T-helper 9 cell (primary cell): ENCODE measurements at places on chromosomes 5 and 9.
A peak's percentile ranks its signal among the peaks of the same experiment; 100 is the strongest.

GRCh38 chr9:98709968-98710965 is 1.5 kb upstream of the GABBR2 start:
- no peak for DNase-seq

DNA sequence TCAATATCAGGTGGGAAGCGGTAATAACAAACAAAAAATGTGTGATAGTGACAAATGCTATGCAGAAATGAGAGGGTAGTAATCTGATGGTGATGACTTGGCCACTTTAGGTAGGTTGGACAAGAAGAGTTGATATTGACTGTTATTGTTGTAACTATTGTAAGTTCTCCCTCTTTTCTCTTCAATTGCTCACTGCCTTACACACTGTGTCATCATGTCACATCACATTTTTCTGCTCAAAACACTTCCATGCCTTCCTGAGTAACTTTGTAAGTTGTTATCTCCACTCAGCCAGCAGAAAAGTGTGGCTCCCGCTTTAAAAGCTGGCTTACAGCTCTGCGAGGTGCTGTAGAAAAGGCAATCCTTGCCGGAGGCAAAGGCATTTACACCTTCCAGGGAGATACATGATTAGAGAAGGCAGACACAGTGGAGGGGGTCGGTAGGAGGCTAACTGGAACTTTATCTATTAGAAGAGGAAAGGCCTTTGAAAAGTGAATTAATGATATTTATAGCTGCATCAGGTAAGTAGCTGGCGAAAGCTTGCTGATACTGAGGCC is 85.2 kb upstream of the CLINT1 start:
- no peak for DNase-seq

GRCh38 chr5:169911448-169912212 is 68.7 kb downstream of the INSYN2B start:
- no peak for DNase-seq

DNA sequence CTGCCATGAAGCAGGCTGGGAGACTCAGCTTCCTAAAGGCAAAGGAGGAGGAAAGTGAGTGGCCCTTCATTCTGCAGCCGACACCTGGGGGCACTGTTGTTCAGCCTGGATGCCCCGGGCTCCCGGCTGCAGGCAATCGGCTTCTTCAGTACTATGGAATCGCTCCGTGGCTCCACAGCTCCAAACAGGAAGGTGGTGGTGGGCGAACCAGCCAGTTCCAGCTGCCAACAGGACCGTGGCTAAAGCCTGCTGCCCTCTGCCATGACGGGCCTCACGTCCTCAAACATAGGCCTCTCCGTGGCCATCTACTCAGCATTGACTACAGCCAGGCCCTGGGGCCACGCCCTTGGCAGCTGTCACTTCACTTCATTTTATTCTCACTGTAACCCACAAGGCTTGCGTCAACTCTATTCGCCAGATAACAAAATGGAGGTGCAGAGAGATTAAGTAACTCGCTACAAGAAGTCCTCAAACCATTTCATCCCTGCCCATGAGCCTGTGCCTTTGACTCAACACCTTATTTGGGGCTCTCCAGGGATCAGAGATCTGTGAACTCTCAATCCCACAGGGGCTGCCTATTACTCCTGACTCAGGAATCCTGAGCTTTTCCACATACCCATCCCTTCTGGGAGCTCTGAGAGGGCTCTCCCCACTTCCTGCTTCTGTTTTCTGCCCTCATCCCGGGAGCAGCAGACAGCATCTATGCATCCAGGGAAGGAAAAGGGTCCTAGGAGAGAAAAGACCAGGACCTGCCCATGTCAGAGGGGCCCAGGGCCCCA is 38.0 kb downstream of the PAX5 start:
- peak; percentile 43 for DNase-seq

DNA sequence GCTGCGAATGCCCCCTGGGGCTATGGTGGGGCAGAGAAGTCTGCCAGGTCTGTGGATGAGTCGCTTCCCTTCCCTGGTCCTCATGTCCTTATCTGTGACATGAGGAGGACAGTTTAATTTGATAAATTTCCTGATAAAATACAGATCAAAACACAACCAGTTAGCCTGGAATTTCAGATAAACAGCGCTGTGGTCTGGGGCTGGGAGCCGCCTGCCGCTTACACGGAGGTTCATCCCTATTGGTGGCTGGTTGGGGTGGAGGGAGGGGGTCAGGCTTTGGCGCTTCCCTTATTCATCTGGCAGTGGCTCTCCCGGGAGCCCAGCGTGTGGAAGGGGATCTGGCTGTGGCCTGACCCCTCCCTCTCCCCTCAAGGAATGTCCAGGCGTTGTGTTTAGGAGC is 17.9 kb downstream of the CRB2 start:
- DNase-seq = no peak

DNA sequence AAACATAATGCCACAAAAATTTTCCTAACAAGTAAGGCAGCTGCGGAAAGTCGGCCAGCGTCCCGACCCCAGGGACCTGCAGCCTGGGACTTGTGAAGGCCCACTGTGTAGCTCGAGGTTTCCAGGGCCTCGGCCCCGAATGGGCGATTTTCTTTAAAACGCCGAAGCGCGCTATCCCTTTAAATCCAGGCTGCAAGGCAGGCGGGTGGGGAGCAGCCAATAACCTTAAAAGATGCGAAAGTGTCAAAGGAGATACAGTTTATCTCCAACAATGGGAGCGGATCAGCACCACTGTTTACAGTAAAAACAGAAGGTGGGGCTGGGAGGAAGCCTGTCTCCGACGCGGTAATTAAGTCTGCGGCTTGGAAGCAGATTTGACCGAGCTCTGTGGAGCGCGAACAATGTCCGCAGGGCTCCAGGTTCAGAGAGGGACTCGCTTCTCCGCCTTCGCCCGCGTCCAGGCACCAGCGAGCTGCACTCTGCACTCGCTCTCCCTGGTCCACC is 1.7 kb upstream of the ZSWIM6 start:
- DNase-seq = no peak

- no peak for DNase-seq
Measured at GRCh38 chr9:126108240-126108639, 218.4 kb upstream of the MVB12B start.

DNA sequence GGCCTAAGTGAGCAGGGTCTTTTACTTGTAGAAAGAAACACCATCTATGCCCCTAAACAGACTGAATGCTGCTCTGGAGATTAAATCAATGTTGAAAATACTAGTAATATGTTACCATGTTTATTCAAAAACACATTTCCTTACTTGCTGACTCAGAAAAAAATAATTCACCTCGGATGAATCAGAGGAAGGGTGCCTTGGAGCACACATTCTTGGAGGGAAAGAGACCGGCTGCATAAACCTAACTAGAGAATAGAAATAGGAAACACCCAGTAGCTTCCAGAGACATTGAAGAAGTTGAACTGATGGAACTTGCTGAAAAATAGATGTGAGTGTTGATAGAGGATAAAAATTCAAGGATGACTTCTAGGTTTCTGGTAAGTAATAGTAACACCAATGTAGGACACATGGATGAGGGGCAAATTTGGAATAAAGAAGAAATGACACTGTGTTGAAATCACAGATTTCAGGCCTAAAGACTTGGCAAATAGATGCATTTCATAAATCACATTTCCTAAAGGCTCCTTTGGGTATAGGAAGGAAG is 76.9 kb upstream of the MINAR2 start:
- DNase-seq = no peak

DNA sequence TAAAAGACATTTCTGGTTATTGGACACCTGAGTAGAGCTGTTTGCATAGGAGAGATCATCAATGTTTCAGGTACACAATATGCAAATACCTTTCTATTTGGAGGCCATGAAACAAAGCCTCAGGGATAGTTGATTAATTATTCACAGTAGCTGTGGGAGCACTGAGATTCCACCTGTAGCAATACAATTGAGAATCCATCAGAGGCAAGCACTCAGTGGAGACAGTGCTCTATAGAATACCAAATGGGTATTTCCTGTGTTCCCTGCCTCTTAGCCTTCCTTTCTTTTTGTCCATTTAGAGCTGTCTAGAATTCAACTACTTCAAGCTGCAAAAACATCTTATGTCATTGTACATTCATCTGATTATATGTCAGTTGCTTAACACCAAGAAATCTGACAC is 1754.0 kb upstream of the ACO1 start:
- DNase-seq = no peak

DNA sequence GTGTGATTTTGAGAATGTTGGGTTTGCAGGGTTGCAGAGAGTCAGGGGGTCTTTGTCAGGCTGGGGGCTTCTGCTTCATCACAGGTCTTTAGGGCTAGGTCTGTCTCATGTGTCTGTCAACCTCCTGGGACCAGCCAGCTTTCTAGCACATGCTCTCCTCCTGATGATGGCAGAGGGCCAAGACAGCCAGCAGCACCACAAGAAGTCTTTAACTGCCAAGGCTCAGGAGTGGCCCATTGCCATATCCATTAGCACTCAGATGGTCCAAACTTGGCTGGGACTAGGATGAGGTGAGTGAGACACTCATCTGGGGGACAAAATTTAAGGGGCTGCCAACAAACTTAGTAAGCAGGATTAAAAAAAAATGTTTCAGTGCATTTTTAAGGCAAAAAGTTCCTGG is 384.2 kb upstream of the CDH10 start:
- DNase-seq = no peak

DNA sequence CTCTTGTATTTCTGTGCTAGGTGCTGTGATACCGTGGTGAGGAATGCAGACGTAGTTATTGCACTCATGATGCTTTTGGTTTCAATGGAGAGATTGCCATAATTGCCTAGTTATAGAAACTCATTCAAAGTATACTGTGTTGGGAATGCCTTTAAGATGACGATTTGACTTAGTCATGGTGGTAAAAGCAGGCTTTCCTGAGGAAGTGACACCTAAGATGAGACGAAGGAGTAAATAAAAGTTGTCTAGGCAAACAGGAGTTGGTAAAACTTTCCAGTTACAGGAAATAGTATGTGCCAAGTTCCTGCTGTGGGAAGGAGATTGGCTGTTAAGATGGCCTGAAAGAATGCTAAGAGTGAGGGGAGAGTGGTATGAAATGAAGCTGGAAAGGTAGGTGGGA is 48.1 kb downstream of the FOCAD start:
- DNase-seq = no peak

- no peak for DNase-seq
Measured at GRCh38 chr5:105530716-105531261, 1968.2 kb upstream of the NUDT12 start.

- no peak for DNase-seq
Measured at GRCh38 chr5:123365156-123365555, 58.0 kb downstream of the CEP120 start.

GRCh38 chr9:79551994-79552393 is 19.8 kb upstream of the TLE4 start:
- no peak for DNase-seq

- no peak for DNase-seq
Measured at GRCh38 chr5:86029308-86029707, 588.4 kb upstream of the COX7C start.

DNA sequence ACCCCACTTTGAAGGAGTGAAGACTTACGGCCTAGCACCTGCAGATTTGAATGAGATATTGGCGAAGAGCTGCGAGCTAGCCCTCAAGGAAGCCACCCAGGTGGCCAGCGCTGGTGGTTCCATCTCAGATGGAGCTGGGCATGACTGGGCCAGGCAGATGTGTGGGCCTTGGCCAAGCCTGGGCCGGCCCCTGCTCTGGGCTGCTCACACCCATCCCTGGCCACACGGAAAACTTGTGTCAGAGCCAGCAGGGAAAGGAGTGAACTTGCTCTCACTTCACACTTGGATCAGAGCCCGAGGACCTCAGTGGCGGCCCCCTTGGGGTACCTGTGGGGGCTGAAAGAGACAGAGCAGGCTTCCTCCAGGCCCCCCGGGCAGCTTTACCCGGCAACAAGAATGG is 44.2 kb downstream of the ROPN1L start:
- no peak for DNase-seq

GRCh38 chr5:111389390-111390082 is 122.8 kb downstream of the STARD4 start:
- DNase-seq = no peak

- no peak for DNase-seq
Measured at GRCh38 chr5:15827741-15828140, 327.8 kb downstream of the FBXL7 start.

DNA sequence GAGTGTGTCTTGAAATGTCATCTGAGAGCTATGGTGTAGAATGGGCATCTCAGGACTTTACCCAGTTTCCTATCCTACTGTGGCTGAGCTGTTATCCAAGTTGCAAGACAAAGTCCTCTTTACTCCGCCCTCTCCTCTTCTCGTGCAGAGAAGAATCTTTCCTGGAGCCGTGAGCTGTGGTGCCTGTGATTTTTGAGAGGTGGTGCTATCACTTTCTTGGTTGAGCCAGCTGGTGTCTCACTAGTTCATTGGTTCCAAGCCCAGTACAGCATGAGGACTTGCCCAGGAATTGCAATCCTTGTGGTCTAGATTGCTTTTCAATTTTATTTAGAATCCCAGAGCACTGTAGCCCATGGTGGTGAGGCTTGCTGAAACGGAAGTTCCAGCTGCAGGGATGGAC is 2300.3 kb downstream of the MAT2B start:
- DNase-seq = no peak

DNA sequence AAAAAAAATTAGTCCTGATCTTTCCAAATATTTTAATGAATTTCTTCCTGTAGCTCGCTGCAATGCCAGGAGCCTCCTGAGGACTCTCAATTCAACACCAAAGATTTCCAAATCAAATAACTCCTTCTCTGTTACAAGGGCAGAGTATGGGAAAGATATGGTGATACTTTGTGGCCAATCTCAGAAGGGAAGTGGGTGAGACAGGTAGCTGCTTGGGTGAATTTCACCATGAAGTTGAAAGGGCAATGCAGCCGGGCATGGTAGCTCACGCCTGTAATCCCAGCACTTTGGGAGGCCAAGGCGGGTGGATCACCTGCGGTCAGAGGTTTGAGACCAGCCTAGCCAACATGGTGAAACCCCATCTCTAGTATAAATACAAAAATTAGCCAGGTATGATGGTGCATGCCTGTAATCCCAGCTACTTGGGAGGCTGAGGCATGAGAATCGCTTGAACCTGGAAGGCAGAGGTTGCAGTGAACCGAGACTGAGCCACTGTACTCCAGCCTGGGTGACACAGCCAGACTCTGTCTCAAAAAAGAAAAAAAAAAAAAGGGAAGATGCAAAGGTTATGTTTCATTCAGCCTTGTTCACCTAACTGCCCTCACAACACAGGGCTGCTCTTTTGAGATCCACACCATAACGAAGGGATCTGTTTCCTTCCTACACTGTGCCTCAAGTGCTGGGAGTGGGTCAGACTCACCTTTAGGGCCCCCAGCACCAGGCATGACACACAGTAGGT is 58.6 kb downstream of the PTPN3 start:
- no peak for DNase-seq

GRCh38 chr9:9061627-9062026 is 1262.0 kb upstream of the DMAC1 start:
- no peak for DNase-seq

GRCh38 chr9:99905833-99906402 is 536 bp upstream of the STX17 start:
- no peak for DNase-seq

GRCh38 chr9:27206041-27206440 is 90.9 kb downstream of the EQTN start:
- no peak for DNase-seq

DNA sequence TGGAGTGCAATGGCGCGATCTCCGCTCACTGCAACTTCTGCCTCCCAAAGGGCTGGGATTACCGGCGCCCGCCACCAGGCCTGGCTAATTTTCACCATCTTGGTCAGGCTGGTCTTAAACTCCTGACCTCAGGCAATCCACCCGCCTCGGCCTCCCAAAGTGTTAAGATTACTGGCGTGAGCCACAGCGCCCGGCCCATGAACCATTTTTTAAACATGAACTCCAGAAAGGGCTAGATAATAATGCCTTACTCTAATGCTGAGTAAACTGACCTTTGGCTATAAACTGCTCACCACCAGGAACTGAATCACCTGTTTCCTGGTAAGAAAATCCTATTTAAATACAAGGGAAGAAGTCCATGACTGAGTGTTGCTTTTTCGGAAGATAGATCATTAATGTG is 23.2 kb upstream of the DAB2 start:
- no peak for DNase-seq

GRCh38 chr9:23229890-23230317 is 596.1 kb downstream of the ELAVL2 start:
- no peak for DNase-seq
